ENCODE measurements at places on chromosomes 7 and 10.

- no peak for DNase-seq
Observed at GRCh38 chr10:52312942-52313255, 1.2 kb upstream of the DKK1 start.

GRCh38 chr10:12540341-12540781 is 191.0 kb downstream of the CAMK1D start:
- DNase-seq, result no peak

DNA sequence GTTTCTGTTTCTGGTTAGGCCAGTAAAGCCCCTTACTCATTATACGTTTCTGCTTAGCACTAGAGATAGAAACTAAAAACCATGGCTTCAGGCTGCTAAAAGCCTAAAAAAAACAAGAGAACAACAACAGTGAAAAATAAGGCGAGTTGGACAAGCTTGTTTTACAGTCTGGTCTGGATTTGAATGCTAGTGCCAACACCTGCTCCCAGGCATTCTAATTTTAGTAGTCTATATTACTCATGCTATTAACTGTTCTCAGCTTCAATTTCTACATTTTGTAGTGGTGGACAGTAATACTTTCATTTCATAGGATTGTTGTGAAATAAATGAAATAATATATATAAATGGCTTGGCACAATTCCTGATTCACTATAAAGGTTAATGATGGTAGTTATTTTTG is 108.5 kb downstream of the HBP1 start:
- DNase-seq, result no peak

DNA sequence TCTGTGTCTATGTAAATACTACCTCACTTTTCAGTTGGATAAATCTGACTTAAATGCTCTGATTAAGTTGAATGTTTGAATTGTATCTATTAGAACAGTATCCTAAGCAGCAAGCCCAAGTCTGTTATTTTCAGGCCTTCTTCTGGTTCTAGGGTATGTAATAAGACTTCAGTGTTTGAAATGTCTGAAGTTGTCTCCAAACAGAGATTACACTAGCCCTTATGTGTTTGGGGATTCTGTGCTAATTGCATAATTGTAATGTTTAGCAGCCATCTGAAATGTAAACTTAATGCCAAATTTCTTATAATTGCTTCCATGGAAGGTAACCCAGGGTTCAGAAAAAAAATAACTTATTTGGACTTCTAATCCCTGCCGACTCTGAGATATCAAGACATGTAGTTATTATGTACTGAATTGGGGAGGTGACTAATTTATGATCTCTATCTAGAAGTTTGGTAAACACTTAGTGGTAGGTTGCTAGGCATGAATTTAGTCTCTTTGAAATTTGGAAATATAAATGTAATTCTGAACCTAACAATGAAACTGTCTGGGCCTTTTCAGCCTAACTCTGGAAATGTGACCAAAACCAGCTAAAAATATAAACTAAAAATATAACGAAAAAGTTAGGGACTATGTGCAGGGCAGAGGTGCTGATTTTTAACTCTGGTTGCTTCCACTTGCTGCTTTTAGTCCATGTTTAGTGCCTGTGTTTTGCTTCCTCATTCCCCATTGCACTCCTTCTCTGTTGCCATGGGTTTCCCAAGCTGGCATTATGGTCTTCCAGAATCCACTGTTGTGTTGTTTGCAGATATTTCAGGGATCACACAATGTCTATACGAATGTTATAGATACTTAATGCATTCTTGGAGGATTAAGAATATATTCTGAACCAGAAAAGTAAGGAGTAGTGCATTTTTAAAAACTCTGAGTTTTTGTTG is 54.8 kb downstream of the MCU start:
- no peak for DNase-seq

GRCh38 chr10:58836991-58837575 is 324.4 kb downstream of the BICC1 start:
- DNase-seq, result no peak

DNA sequence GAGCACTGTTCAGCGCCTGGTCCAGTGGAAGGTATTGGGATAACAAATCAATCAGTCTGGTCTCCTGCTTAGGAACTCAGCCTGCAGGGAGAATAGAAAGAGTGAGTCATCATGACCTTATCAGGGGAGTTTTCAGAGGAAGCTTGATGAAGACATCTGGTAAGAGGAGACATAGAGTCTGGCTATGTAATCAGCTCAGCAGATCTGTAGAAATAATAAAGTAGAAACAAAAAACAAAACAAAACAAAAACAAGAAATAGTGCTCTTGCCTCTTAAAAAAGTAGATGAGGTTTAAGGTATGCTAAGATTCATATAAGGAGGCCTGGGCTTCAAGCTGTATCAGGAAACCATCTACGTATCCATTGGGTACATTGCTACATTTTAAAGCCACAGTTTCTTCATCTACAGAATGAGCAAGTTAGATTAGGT is 14.4 kb downstream of the TAS2R41 start:
- DNase-seq, result no peak

DNA sequence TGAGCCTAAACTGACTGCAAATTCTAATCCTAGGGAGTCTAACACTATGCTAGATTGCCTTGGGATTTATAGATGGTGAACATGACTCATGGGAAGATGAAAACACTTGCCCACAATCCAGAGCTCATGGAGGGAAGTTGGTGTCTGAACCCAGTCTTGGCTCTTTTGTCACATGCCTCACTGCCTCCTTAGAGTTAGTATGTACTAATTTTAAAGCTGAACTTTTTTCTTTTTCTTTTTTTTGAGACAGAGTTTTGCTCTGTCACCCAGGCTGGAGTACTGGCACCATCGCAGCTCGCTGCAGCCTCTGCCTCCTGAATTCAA is 14.4 kb downstream of the MRPL32 start:
- DNase-seq, result no peak

DNA sequence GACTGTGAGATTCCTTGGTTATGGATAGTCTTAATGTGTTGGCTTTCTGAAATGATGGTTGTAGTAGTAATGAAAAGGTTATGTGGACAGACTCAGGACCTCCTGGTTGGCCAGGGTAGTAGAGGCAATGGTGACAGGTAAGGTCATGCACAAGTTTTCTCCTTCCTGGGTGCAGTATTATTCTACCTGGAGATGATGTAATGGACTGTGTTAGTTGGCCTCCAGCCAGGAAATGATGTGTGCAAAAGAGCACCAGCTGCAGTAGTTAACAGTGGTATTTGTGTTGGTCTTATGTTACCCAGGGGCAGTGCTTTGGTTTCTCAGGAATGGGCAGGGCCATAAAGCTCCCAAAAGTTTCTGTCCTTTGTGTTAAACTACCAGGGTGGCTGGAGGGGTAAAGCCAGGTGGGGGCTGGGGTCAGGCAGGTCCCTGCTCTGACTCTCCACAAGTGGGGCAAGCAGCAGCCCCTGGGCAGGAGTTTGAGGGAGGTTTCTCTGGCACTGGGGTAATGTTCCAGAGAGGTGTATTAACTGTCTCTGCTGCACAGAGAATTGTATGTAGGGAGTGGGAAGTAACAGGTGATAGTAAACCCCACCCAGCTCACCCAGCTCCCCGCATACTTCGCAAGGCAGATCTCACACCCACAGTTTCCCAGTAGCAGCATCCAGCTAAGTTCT is 36.3 kb downstream of the GPR22 start:
- peak; percentile 30 for DNase-seq

DNA sequence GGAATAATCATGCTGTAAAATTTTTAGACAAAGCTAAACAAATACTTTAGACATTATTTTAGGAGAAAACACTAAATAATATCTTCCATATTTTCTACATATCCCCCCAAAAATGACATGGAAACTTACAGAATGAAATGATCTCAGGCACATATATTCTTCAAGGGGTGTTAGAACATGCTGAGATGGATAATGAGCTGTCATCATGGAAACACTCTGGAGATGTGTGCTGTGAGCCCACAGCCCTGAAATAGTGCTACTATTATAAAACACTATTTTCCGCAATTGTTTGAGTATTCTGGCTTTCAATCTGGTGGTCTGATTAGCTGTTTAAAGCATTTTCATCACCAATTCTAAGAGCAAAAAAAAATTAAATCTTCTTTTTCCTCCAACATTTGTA is 385.7 kb downstream of the PHTF2 start:
- DNase-seq, result no peak

DNA sequence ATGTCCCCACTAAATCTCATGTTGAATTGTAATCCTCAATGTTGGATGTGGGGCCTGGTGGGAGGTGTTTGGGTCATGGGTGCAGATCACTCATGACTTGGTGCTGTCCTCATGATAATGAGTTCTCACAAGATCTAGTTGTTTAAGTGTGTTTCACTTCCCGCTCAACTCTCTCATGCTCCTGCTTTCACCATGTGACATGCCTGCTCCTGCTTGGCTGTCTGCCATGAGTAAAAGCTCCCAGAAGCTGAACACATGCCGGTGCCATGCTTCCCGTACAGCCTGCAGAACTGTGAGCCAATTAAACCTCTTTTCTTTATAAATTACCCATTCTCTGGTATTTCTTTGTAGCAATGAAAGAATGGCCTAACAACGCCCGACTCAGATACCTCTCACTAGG is 6.2 kb upstream of the PSTK start:
- DNase-seq, result no peak

Data from T-helper 2 cell (primary cell).